ENCODE measurements at places on chromosomes 2 and 18.

DNA sequence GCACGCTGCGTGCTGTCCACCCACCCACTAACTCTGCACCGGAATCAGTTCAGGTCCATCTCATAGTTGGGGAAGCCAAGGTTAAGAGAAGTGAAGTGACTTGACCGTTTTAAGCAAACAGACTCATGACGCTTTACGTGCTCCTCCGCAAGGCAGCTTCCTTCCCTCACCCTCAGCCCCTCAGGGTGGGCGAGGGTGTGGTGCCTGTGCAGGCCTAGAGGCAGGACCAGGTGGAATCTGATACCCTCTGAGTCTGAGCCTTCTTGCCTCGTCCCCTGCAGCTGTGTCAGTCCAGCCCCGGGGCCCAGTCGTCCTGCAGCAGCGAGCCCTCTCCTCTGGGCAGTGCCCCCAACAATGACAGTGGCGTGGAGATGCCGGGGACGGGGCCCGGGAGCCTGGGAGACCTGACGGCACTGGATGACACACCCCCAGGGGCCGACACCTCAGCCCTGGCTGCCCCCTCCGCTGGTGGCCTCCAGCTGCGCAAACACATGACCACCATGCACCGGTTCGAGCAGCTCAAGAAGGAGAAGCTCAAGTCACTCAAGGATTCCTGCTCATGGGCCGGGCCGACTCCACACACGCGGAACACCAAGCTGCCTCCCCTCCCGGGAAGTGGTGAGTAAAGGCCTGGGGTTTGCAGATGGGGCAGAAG lies 250.5 kb downstream of the GLI2 start:
- no peak for DNase-seq

- DNase-seq: no peak
Measured at GRCh38 chr18:78304192-78305164, 675.1 kb upstream of the SALL3 start.

GRCh38 chr2:171266102-171266501 lies 105.4 kb upstream of the TLK1 start:
- no peak for DNase-seq

DNA sequence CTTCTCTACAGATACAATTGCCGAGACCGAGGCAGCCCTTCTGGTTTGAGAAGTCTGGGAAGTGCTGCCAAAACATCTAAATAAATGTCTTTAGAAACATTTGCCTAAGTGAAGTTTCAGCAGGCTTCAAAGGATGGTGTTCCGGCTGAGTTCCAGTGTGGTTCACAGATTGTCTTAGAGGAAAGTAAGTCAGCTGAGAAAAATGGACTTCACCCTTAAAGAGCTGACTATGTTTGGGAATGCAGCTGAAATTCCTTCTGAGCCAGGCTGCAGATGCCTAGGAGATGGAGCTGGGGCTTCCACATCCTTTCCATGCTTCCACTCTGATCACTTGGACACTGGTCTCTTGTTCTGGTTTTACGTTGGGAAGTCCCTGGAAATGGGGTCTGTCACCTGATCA lies 83.6 kb downstream of the FHOD3 start:
- DNase-seq: no peak

GRCh38 chr2:200968735-200969134 lies 5.3 kb upstream of the ORC2 start:
- no peak for DNase-seq

- no peak for DNase-seq
Measured at GRCh38 chr2:136905779-136906178, 140.4 kb downstream of the THSD7B start.

GRCh38 chr18:74796841-74797576 lies 199.3 kb downstream of the ZNF407 start:
- no peak for DNase-seq

GRCh38 chr2:241858206-241859016 lies at the start of gene PDCD1:
PDCD1 (minus strand) TSS chr2:241858894; CDS start chr2:241858838, 56 bp downstream.
- DNase-seq: no peak

DNA sequence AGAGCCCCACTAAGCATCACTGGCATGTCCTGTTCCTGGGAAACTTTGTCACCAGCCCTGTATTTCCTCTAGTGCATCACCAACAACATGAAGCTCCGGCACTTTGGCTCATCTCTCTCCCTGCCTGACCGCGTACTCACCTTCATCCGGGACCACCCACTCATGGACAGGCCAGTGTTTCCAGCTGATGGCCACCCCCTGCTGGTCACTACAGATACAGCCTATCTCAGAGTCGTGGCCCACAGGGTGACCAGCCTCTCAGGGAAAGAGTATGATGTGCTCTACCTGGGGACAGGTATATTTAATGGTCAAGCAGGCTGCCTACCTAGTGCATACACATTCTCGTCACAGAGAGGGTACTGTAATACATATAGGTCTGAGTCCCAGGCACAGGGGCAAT lies 21.0 kb downstream of the SEMA4F start:
- DNase-seq: no peak

- DNase-seq: no peak
Measured at GRCh38 chr18:58822944-58823343, 41.7 kb upstream of the ZNF532 start.

DNA sequence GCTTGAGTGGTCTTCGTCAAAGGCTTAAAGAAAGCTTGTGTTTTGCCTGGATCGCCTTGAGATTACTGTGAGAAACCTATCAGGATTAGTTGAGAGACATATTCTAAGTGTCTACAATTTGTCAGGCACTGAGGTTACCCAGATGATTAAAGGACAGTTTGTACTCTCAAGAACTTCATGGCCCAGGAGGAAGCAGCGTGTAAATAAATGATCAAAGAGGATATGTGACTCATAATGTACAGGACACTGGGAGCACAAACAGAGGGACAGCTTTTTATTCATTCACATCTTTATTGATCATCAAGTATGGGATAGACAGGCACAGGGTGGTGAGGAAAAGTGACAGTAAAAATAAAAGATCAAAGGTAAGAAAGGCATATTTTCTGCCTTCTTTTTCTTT lies 152.6 kb upstream of the FSHR start:
- DNase-seq: no peak

DNA sequence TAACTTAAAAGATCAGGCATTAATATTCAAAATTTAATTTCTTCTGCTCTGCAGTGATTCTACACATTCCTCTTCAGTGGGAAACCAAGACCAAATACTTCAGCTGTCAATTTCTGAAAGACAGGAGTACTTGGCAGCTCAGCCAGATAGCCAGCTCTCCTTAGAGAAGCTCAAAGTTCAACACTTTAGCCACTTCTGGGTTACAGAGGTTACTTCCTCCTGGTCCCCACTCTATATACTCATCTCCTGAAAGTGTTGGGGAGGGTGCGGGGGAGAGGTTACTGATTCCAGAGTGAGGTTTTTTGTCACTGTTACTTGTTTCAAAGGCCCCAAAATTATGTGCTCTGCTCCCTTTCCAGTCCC lies 4.1 kb downstream of the CYTIP start:
- no peak for DNase-seq

DNA sequence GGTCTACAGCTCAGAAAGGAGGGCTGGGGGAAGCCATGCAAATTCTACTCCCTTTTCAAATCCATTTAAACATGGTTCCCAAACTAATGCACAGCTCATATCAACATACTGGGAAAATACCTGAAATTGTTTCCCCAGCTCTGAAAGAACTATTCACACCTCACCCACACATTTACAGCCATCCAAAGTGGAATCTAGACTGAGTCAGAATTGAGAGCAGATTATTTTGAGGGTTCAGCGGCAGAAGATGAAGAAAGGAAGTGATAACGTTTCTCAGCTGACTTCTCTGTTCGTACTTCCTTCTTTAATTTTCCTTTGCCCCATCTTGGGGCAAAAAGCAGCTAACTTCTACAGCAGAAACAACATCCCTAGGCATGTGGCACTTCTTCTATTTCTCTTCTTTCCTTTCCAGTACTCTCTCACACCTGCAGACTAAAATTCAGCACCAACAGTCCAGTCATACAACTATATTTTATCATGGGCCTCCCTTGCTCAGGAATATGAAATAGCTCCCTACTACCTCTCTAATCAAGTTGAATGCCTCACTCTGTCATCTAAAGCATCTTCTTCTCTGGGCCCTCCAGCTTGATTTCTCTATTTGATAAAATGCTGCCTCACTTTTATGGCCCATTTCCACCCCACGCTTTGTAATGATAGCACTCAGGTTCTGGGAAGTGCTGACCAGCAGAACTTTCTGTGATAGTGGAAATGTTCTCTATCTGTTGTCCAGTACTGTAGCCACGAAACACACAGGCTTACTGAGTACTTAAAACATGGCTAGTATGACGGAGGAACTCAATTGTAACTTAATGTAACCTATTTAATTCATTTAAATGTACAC lies 35.9 kb downstream of the ARHGAP25 start:
- DNase-seq: no peak

Data from SJSA1 (cell line).